Breast epithelium (tissue), 4 donors: ENCODE measurements at places on chromosomes 12 and 14. TPM values are rescaled to one million over a fixed set of nuclear protein-coding genes. Genes with fewer than 3 reads are reported as not detected.

Gene RASSF9
- 2.9 TPM for total RNA-seq

Gene CACNA2D4
- total RNA-seq, result 3.3 TPM

Gene GPR68
- total RNA-seq, result 0.59 TPM

Gene VSIG10
- total RNA-seq, result 39.3 TPM

Gene PUS7L
- total RNA-seq, result 7.8 TPM

Gene OR6C74
- not detected for total RNA-seq

Gene TROAP
- total RNA-seq, result 1.8 TPM

Gene MYF5
- total RNA-seq, result not detected

Gene ERC1
- 47.4 TPM for total RNA-seq

Gene SLC5A8
- 0.29 TPM for total RNA-seq

Gene ERP27
- total RNA-seq, result 0.96 TPM

Gene CPM
- total RNA-seq, result 78.3 TPM

Gene OR4Q2
- not detected for total RNA-seq

Gene ERO1A
- total RNA-seq, result 28.6 TPM

Gene FLRT2
- 12.6 TPM for total RNA-seq

Gene RND1
- 3.3 TPM for total RNA-seq

Gene CLECL1
- not detected for total RNA-seq

Gene FGF6
- not detected for total RNA-seq

Gene TRIM9
- total RNA-seq, result 5.2 TPM
